Stimulated activated CD4-positive, alpha-beta T cell treated with anti-CD3 and anti-CD28 coated beads, Interleukin-1b, Interleukin-23, amount 100 ng/mL, for 1 hour (primary cell): ENCODE measurements at places on chromosomes 4 and X.

GRCh38 chr4:2732526-2732925, 23.6 kb downstream of the TNIP2 start:
- no peak for DNase-seq

GRCh38 chr4:18057821-18058533, 36.4 kb upstream of the LCORL start:
- no peak for DNase-seq

- DNase-seq: no peak
These were observed 1.9 kb upstream of the STOX2 start for GRCh38 chr4:183903021-183903760.

GRCh38 chr4:91838181-91838861, 465.4 kb upstream of the GRID2 start:
- no peak for DNase-seq

DNA sequence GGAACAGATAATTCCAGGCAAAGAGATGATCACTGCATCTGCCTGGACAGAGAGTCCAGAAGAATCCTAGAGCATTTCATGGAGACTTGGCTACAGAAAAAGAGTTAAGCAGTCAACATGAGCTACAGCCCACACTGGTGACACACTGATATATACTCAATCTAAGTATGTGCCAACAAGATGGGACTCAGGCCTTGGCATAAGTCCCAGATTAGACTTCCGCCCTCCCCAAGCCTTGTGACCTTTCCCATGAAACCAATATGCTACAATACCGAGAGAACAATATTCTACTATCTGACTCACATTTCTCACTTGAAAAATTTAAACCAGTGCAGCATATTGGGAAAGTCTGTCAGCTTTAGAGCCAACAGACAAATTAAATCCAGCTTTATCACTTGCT, 65.7 kb upstream of the SLITRK2 start:
- DNase-seq: no peak

GRCh38 chr4:656436-657337, 17.4 kb downstream of the ATP5ME start:
- DNase-seq: no peak

DNA sequence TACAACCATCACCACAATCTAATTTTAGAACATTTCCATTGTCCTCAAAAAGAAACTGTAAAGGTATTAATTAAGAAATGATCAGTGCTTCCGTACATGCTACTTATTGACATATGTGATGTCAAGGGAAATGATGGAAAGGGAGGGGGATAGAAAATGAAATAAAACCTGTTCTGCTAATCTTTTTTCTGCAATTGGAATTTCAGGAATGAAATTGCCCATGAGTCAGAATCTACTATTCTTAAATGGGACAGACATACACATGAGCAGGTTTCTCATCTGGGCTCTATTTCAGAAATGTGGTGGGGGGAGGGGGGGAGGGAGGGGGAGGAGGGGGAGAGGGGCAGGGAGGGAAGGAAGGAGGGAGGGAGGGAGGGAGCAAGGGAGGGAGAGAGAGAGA, 91.0 kb downstream of the SHROOM4 start:
- DNase-seq: no peak

- DNase-seq: no peak
These were observed 82.5 kb upstream of the GIMD1 start for GRCh38 chr4:106451091-106451490.

DNA sequence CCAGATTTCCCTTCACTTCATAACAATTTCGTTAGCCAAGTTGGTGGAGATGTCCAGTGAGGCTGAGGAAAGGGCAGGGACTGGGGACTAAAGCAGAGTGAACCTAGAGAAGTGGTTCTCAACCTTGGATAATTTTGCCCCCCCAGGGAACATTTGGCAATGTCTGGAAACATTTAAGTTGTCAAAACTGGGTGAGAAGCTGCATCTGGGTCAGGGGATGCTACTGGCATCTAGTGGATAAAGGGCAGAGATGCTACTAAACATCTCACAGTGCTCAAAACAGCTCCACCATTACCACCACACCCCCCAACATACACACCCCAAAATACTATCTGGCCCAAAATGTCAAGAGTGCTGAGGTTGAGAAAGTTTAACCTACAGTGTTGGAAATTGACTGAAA, 32.0 kb upstream of the FGF16 start:
- DNase-seq: no peak

GRCh38 chrX:7261672-7262332, 113.8 kb upstream of the PUDP start:
- DNase-seq: no peak

DNA sequence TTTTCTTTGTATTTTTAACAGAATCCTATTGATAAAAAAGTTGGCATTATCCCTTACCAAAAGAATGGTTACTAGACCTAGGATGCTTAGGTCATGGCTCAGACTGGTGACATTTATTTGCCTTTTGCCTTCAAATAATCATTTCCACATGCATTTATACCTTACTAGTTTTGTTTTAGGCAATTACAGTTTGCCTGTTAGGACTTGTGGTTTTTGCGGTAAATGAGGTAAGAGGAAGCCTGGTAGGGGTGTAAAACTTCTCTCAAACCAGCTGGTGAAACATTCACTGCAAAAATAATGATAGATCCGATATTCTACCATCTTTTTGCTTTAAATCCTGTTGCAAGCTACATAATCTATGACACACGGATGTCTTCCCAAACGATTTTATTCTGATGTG, 12.1 kb downstream of the LAMP2 start:
- DNase-seq: no peak

DNA sequence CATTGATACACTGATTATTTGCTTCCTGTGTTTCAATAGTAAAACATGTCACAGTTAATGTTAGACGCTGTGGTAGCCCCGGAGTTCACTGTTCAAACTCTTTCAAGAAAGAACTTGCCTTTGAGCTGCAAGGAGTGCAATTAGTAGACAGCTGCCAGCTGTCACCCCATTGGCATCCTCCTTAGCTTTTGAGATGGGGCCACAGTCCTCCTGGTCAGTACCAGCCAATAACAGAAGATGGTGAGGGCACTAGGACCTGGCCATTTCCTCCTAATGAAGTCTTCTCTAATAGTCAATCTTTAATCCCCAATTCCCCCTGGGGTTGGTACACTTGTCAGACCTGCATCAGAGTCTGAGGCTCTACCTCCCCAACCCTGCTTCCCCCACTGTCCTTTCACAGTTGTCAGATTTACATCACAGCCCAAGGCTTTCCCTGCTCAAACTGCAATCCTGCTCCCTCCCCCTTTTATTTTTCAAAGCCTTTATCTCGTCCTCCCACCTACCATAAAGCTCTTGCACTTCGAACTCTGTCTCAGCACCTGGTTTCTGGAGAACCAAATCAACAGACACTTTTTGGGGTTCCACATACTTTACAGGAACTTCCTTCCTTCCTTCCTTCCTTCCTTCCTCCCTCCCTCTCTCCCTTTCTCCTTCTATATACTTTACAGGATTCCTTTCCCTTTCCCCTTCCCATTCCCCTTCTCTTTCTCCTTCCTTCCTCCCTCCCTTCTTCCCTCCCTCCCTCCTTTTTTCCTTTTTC, 182.0 kb downstream of the RASL11B start:
- DNase-seq: no peak
